ENCODE measurements at places on chromosomes 16 and 17. TPM values are rescaled to one million over a fixed set of nuclear protein-coding genes. Genes with fewer than 3 reads are reported as not detected.

GRCh38 chr17:76880971-76881370, 12.8 kb downstream of the MGAT5B start:
- DNase-seq, result no peak

GRCh38 chr16:87550495-87550961, 51.8 kb upstream of the JPH3 start:
- peak; percentile 39 for DNase-seq

DNA sequence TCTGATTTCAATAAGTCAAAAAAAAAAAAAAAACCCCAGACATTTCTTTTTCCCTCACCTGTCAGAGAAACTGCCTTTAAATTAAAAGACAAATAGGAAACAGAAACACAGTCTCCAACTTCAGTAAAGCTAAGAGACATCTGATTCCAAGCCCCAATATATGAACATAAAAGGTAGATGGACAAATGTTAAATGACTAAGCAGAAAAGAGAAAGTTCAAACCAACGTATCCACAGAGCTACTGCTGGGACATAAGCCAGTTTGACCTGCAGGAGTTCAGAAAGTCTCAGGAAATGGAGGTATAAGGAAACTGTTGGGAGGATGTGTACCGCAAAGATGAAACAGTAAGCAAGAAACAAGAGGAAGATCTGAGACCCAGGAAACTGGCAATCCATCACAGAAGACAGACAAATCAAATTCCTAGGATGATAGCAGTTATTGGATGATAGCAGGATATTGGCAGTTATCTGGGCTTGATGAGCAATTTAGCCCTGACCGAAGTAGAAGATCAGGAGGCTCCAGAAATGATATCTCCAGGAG, 135.0 kb downstream of the BRIP1 start:
- DNase-seq, result no peak

DNA sequence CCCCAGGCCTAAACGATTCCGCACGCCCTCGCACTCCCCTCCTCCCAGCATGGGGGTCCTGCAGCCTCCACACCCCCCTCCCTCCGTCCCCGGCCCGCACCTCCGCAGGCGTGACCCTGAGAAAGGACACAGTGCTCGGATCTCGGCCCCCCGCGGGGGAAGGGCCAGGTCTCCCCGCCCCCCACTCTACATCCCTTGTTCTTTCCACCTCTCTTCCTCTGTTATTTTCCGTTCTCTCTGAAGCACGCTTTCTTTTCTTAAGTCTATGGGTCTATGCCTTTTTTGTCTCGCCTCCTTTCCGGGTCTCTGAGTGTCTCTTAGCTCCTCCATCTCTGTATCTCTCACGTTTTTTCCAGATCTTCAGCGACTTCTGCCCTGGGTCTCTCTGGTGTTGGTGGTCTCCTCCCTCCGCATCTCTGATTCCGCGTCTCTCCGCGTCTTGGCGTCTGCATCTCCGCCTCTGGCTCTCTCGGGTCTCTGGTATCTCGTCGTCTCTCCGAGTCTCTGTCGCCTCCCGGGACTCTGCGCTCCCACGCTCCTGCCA, 2.1 kb upstream of the HES7 start:
- DNase-seq, result no peak

DNA sequence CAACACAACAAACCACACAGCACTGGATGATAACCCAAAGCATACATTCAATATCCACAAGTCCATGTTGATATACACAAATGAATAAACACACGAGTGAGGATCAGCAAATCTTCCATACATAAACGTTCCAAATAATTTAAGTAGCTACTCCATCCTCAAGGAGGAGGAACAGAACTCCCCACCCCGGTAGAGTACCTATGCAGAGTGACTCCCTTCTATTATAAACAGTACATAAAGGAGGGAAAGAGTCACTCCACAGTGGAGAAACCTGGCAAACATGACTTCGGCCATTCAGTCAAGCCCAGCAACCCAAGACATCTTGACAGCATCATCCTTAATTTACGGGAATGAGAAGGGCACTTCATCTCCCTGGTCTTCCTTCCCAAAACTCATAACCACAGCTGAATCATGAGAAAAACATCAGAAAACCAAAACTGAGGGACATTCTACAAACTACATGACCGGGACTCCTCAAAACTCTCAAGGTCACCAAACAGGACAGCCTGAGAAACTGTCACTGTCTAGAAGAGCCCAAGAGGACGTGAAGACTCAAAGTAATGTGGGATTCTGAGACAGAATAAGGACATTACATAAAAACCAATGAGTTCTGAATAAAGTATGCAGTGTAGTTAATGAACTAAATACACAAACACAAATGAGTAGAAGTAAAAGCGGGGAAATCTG, 5.6 kb downstream of the USP22 start:
- DNase-seq, result no peak

- no peak for DNase-seq
These were observed 4.7 kb downstream of the PPP1R1B start for GRCh38 chr17:39631403-39631802.

DNA sequence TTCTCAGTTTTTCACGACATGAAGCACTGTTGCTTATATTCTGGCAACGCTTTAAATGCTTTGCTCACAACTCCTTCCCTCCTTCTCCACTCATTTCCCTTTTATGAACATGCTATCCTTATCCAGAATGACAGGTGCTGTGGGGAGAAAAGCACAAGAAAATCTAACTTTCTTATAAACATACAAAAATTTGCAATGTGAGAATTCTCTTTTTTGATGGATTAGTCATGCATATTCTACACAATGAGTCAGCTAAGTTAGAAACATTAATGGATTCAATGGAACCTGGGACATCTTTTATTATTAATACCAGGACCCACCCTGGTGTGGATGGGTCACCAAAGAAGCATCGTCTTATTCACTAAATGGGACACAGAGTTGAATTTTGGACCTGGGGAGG, 234.6 kb upstream of the CDH5 start:
- no peak for DNase-seq

DNA sequence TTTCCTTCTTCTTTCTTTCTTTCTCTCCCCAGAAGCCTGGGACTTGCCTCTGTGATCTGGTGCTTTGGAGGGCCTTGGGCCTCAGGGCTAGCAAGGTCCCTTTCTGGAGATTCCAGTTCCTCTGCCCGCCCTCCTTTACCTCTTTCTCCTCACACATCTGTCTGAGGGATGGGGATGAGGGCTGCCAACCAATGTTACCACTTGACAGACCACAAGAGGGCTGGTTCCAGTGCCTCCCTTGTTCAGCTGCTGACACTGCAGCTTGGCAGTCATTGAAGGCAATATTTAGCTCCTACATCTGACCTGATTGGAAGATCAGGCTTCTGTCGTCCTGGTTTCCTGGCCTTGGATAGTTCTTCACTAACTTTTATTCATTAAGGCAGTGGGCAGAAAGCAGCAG, 3.6 kb upstream of the ZNF652 start:
- no peak for DNase-seq

- no peak for DNase-seq
These were observed 1.9 kb downstream of the FAAP100 start for GRCh38 chr17:81550285-81550684.

GRCh38 chr17:16466407-16466806, 25.6 kb downstream of the LRRC75A start:
- no peak for DNase-seq

GRCh38 chr17:82097184-82097918, 685 bp downstream of the FASN start:
- DNase-seq, result peak; percentile 52

Gene AARS1
- 114 TPM for total RNA-seq

- DNase-seq, result no peak
These were observed 20.9 kb downstream of the RPTOR start for GRCh38 chr17:80565343-80566053.

- no peak for DNase-seq
These were observed 648 bp upstream of the ERCC4 start for GRCh38 chr16:13919330-13919682.

- no peak for DNase-seq
These were observed 31.1 kb downstream of the PPM1E start for GRCh38 chr17:58786586-58787295.

Gene UTS2R
- 0.22 TPM for total RNA-seq

- DNase-seq, result no peak
These were observed 146.1 kb upstream of the TOM1L1 start for GRCh38 chr17:54754560-54754959.

GRCh38 chr17:47465165-47465564, 65.7 kb upstream of the NPEPPS start:
- DNase-seq, result no peak

GRCh38 chr17:74276051-74276476, 2.0 kb downstream of the DNAI2 start:
- DNase-seq, result no peak

DNA sequence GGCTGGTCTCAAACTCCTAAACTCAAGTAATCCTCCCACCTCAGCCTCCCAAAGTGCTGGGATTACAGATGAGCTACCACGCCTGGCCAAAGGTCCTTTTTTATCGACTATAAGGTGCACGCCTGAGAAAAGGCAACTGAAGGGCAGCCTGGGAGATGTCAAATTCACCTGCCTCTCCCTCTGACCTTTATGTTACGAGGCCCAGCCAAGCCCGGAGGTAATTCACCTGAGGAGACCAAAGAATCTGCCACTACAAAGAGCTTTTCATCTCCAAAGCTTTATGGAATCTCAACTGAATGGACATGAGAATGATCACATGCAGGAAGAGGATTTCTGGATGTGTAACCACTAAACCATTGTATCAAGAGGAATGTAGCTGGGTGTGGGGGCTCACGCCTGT, 37.2 kb downstream of the LYRM1 start:
- DNase-seq, result no peak

Gene GPR179
- 0.27 TPM for total RNA-seq

Gene TOM1L1
- total RNA-seq, result 83.1 TPM

- DNase-seq, result no peak
These were observed 820.0 kb upstream of the EEF2KMT start for GRCh38 chr16:5917436-5918195.

Gene ARSG
- total RNA-seq, result 4.9 TPM

- DNase-seq, result no peak
These were observed 115.2 kb downstream of the PITPNC1 start for GRCh38 chr17:67492251-67492740.

- no peak for DNase-seq
These were observed 18.8 kb downstream of the CLUAP1 start for GRCh38 chr16:3519581-3519980.

- no peak for DNase-seq
These were observed 170.8 kb upstream of the FAM20A start for GRCh38 chr17:68771867-68772515.

DNA sequence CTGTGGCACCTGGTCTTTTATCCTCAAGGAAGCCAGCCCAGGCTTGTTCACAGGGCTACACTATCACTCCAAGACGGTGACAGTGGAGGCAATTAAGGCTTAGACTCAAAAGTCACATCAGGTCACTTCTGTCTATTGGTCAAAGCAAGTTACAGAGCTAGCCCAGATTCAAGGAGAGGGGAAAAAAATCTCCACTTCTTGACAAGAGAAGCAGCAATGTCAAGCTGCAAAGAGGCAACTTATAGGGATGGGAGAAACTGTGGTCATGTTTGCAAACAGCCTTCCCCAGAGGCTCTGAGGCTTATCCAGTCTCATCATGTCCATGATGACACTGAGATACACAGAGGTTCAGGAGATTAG, 31.6 kb downstream of the SERPINF1 start:
- DNase-seq, result no peak

Gene ASPA
- total RNA-seq, result not detected

Gene MBTPS1
- 94.7 TPM for total RNA-seq

- DNase-seq, result peak; percentile 28
These were observed 6.7 kb upstream of the CCDC92B start for GRCh38 chr17:2755891-2756724.

DNA sequence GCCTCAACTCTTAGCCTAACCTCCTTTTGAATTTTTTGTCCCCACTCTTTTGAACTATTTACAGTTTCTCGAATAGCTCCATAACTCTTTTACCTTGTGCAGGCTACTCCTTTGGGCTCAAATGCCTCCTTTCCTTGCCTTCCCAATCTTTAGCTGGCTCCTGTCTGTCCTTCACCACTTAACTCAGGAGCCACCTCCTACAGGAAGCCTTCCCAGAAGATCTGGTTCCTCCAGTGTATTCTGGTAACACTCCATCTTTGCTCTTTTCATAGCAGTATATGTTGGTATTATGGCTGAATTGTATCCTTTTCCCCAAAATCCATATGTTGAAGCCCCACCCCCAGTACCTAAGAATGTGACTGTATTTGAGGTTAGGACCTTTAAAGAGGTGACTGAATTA, 9.0 kb upstream of the GRB2 start:
- no peak for DNase-seq

Gene TBC1D3D
- 1.2 TPM for total RNA-seq

DNA sequence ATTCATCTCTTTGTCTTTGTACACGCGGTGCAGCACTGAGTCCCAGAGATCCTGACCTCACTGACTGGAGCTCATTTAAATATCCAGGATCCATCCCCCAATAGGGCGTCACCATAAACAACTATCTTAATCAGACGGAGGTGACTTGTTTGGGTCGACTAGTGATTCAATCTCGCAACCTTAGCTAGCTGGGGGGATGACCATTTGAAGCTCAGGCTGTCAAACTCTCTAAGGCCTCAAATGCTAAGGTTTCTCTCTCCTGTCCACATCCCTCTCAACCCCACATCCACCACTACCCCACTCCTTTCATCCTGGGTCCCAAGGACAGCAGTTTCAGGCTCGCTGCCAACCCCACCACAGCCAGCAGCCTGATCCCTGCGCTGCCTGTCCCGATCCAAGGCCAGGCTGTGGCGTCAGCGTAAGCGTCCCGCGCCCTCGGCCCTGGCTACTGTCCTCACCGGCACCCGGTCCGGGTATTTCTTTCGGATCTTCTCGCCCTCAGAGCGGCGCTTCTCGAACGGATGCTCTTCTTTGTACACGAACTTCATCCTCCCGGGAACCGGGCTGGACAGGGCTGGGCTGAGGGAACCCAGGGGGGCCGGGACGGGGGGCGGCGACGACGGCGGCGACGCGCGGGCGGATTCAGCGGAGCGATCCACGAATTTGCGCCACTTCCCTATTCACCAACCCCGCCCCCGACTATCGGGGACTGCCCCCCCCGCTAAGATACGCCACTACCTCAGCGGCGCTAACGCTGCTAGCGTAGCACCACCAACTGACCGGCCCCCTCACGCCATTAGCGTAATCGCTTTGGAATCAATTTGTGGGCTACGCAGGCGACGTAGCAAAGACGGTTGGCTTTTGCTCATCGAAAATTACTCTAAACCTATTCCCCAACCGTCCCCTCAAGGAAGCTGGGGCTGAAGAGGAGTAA, at the start of gene GABARAP:
Gene GABARAP (minus strand): TSS at position 667 of the 934 bp plus-strand sequence. CDS start 119 bp downstream, at position 548.
- DNase-seq, result peak; percentile 88

Gene CCL17
- total RNA-seq, result not detected

Gene CD19
- not detected for total RNA-seq

DNA sequence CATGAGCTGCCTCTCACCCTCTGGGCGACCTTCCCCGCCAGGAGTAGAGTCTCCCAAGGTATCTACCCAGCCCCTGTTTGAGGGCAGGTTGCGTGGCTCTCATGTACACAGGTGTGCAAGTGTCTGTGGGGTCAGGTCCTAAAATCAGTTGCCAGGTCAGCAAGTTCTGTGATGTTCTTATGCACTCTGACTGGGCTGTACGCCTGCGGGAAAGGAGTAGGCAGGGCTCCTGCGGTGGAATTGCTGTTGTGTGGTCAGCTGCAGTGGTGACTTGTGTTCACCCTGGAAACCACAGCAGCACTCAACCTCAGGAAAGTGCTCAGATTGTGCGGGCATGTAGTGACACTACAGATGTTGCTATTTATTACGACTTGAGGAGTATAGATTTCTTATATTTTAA, 19.4 kb downstream of the NARF start:
- DNase-seq, result no peak

GRCh38 chr16:47317465-47318240, 143.2 kb downstream of the ITFG1 start:
- DNase-seq, result no peak

Measured in progenitor cell of endocrine pancreas (in vitro differentiated cells).